ENCODE measurements at places on chromosomes 7 and 10.

DNA sequence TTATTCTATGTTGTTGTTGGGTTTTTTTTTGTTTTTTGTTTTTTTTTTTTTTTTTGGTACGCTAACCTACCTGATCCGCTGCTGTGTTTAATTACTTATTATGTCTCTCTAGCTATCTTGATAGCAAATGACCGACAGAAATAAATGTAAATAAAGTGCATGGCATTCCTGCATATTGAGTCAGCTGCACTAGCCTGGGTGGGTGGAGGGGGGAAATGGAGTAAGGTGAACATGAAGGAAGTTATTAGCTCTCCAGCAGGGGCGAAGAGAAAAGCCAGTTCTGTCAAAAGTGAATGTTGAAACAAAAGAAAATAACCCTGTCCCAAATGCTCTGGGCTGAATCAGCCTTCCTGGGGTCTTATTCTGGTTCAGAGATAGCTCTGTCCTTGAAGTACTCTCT, 210.7 kb upstream of the MDFIC start:
- DNase-seq: no peak

- no peak for DNase-seq
Measured at GRCh38 chr10:120782336-120782735, 68.8 kb upstream of the WDR11 start.

DNA sequence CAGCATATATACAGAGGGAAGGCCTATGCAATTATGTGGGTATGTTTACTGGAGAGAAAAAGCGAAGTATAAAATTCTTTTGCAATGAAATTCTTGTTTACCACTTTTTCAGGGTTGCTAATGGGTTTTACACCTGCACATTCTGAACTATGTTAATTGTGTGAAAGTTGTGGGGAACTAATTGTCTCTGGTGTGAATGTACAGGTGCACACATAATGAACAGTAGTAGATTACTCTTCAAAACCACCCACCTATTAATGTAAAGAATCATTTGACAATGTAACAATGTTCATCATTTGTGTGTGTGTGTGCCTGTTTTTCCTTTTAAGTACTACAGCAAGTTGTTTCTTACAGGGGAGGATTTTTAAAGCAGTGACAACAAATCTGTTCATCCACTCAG, 80.0 kb upstream of the FEZF1 start:
- DNase-seq: no peak

- DNase-seq: no peak
Measured at GRCh38 chr7:83036721-83037380, 125.8 kb downstream of the PCLO start.

GRCh38 chr7:130383187-130383980, 3.1 kb downstream of the CPA1 start:
- no peak for DNase-seq

DNA sequence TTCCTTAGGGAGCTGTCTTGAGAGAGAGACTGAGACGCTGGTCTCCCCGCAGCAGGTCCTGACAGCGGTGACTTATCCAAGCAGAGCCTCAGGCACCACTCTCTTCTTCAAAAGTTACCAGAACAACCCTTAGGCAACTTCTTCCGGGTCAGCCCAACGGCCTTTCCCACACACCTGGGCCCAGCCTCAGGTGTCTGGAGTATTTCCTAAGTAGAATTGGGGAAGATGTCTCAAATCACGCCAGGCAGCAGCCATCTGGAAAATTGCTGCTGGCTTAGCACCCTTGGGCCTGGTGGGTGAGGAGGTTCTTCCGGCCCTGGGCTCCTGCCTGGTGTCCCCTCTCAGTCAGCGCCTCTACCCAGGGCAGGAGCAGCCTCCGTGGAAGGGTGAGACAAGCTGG, 80.4 kb upstream of the ANLN start:
- no peak for DNase-seq

DNA sequence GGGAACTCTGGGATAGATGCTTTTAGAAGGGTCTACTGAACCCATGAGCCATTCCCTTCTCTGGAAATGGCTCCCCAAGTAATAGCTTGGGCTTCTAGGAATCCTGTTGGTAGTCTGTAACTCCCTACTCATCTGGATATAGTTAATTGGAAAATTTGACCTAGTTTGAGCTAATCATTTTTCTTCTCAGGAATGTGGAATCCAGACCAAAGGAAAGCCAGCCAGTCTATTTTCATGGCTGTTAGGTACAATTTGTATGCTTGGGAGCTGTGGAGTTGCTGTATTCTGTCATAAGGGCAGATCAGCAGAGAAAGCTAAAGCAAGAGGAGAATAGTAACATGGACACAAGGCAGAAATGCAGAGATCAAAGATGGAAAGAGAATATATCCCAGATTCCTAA, 71.6 kb upstream of the C1GALT1 start:
- DNase-seq: no peak

DNA sequence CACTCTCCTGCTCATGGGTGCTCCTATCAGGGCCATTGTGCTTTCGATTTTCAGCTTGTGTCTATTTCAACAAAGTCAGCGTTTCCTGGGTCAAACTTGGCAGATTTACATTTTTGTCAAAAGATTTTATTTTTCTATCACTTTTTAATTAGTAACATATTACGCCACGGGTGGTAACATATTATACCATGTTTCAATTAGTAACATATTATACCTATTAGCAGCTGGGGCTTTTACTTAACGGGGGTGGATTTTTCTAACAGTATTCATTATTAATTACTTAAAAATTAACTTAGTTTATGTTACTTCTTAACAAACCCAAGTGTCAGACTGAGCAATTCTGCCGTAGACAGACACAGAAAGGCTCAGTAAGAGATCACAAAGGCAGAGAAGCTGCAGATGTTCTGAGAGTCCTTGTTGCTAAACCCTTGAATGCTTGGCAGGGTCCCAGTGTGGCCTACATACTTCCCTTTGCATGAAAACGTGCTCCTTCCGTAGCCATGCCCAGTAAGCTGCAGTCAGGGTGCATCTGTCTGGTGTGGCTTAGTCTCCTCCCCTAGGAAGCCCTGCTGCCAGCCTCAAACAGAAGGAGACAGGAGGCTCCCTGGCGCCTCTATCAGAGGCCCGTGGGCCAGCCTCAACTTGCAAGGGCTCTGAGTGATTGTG, 263.1 kb upstream of the CXCL12 start:
- DNase-seq: no peak

GRCh38 chr10:90911133-90912051, 9.5 kb downstream of the ANKRD1 start:
- no peak for DNase-seq

GRCh38 chr7:3282457-3282856, 18.6 kb upstream of the SDK1 start:
- DNase-seq: no peak

DNA sequence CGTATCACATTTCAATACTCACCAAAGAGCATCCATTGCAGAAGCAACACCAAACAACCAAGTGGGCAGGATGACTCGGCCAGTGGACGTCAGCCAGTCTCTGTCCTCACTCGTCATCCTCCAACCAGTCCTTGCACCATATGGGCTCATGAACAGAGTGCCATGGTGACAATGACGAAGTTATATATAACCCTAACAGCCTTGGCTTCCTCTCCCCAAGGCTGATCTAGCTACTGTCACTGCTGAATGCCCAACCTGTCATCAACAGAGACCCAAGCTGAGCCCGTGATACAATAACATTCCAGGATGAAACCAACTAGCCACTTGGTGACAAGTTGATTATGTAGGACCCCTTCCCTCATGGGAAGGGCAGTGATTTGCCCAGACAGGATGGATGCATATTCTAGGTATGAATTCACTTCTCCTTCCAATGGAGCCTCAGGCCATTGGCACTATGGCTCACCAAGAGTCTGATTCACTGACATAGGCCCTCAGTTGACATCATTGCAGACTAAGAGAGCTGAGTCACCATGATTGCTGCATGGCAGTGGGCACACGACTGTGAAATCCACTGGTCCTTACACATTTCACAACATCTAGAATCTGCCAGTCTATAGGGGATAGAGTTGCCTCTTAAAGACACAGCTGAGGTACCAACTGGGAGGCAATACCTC, 26.3 kb upstream of the PPIF start:
- no peak for DNase-seq

DNA sequence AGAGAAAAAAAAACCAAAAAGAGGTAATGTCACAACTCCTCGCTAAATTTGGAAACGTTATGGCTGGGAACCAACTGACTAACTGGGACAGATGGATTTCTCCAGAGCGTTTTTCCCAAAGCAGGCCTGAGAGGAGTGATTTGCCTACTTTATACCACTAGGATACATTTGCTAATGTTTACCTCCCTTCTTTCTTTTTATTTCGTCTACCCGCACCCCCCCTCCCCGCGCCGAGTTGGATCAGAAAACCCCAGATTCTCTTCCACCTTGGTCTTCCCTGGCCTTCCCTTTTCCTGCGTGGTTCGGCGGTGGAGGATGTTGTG, 7.2 kb downstream of the CPA2 start:
- no peak for DNase-seq

GRCh38 chr7:98240961-98241673, 10.9 kb downstream of the TECPR1 start:
- no peak for DNase-seq

- no peak for DNase-seq
Measured at GRCh38 chr7:151796871-151797537, 79.9 kb downstream of the PRKAG2 start.

DNA sequence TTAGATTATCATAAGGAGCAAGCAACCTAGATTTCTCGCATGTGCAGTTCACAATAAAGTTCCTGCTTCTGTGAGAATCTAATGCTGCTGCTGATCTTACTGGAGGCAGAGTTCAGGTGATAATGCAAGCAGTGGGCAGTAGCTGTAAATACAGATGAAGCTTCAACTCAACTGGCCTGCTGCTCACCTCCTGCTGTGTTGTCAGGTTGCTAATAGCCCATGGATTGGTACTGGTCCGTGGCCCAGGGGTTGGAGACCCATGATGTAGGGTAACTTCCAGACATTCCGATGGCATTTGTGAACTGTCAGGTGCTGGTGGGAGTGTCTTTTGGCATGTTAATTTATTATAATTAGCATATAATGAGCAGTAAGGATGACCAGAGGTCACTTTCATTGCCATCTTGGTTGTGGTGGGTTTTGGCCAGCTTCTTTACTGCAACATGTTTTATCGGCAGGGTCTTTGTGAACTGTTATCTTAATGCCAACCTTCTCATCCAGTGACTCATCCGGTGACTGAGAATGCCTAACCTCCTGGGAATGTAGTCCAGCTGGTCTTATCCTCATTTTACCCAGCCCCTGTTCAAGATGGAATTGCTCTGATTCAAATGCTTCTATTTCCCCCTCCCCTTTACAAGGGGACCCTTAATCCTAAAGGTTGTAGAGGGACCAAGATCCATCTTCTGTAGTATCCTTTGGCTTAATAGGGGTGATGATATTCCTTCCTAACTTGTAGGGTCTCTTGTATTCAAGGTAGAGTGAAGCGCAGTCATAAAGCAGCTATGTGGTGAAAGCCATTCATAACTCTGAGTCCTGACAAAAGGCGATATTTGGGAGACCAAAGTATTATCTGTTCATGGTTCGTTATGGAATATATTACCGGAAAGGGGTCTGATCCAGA, 165.8 kb downstream of the CCSER2 start:
- DNase-seq: no peak

GRCh38 chr7:8389593-8390261, 43.7 kb upstream of the NXPH1 start:
- DNase-seq: no peak

GRCh38 chr10:113495553-113495952, 57.3 kb upstream of the HABP2 start:
- DNase-seq: no peak

DNA sequence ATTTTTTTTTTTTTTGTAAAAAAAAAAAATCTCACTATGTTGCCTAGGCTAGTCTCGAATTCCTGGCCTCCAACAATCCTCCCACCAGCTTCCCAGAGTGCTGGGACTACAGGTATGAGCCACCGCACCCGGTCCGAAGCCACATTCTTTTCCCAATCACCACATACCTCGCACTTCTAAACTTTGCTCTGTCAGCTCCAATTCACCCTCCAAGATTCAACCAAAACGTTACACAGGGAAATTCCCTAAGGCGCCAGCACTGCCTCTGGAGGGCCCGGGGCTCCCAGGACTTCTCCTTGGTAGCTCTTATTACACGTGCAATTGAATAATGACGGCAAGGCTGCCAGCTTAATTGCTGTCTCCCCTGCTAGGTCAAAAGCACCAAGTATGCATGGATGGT, 10.3 kb upstream of the DNAAF5 start:
- no peak for DNase-seq

- no peak for DNase-seq
Measured at GRCh38 chr7:117269886-117270285, 53.0 kb downstream of the WNT2 start.

GRCh38 chr7:116545411-116545993, 20.7 kb downstream of the CAV1 start:
- no peak for DNase-seq

DNA sequence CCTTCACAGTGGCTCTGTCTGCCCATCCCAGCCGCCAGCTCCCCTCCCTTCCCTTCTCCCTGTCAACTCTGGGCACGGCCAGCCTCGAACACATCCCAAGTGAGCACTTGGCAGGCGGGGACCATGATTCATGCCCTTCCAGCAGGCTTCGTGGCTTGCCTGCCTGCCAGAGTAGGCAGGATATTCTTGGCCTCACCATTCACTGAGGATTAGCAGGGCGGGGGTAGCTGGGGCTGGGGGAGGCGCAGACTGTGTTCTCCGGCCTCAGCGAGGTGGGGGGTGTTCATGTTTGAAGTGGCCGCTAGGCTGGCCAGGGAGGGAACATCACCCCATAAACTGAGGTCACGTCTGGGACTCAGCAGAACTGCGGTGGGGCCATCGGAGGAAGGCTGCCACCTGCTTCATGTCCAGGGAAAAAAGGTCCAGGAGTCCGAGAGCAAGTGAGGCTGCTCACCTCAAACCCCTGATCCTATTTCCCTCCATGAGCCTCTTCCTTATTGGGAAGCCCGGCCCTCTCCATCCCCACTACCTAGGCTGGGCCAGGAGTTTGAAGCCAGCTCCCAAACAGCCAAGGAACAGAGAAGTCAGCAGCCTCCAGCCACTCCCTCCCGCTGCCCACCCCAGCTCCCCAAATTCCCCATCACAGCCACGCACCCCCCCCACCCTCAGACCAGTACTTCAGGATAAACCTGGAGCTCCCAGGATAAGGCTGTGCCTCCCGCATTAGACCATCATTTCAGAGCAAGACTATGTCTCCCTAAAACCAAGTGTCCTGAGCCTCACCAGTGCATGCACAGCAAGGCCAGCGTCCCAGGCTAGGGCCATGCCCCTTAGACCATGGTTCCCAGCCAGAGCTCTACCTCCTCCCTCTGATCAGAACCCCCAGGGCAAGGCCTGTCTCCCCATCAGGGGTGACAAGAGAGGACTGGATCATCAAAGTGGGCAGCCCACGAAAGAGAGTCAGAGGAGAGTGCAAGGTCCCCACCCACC, 42.8 kb upstream of the RABGEF1 start:
- DNase-seq: no peak
